ENCODE measurements at places on chromosomes 2 and 18.

DNA sequence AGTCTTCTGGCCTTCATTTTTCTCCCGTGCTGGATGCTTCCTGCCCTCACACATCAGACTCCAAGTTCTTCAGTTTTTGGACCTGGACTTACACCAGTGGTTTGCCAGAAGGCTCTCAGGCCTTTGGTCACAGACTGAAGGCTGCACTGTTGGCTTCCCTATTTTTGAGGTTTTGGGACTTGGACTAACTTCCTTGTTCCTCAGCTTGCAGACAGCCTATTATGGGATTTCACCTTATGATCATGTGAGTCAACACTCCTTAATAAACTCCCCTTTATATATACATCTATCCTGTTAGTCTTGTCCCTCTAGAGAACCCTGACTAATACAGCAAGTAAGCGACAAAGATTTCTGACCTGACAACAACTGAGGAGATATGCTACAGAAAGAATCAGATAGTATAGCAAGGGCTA lies 7.2 kb downstream of the CDC42EP3 start:
- DNase-seq: no peak

GRCh38 chr18:75290737-75291358 lies 80.3 kb downstream of the TSHZ1 start:
- DNase-seq: no peak

GRCh38 chr2:46091004-46091403 lies 206.2 kb upstream of the EPAS1 start:
- no peak for DNase-seq

DNA sequence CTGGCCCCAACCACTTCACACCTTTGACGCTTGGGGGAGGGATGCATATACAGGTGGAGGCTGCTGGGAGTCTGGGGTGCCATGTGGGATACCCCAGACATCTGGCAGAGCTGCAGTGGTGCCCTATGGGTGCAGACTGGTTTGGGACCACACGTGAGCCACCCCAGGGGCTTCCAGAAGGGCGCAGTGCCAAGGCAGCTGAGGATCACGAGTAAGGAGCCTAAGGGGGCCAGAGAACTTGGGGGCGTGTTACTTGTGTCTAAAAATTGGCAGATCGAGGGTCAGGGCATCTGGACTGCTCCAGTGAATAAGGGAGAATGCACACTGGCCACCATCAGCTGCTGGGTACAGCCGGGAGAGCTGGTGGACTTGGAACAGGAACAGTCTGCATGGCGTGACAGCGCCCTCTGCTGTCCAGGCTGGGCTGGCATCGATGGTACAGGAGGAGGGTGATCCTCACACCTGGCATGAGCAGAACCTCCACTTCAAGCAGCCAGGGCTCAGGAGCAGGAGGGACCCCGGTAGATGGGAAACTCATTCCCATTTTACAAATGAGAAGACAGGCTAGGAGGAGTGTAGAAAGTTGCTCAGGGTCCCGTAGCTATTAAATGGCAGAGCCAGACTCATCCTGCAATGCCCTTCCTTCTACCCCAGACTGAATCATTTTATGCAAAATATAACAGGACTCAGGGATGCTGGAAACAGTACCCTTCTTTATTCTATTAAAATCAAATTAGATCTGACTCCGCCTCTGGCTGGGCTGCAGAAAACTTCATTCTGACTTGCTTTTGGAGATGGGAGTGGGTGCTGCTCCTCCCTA lies 60.4 kb downstream of the ATOH8 start:
- peak; percentile 91 for DNase-seq

GRCh38 chr2:98027538-98027937 lies 31.8 kb upstream of the TMEM131 start:
- no peak for DNase-seq

DNA sequence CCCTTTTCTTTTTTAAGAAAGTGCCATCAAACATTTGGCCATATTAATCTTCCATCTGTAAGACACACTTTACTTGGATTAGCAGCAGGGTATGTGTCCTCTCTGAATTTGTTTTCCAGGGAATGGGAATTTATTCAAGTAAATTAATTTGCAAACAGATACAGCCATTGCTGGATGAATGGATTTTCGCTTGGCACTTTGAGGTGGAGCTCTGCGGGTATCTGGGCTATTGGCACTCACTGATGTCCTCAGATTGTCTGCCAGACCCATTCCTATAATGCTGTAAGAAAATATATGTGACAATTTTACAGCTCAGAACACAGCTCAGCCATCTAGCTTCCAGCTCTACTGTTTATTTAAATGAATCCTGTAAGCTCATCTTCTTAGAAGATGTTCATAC lies 201.2 kb upstream of the CDH20 start:
- no peak for DNase-seq

DNA sequence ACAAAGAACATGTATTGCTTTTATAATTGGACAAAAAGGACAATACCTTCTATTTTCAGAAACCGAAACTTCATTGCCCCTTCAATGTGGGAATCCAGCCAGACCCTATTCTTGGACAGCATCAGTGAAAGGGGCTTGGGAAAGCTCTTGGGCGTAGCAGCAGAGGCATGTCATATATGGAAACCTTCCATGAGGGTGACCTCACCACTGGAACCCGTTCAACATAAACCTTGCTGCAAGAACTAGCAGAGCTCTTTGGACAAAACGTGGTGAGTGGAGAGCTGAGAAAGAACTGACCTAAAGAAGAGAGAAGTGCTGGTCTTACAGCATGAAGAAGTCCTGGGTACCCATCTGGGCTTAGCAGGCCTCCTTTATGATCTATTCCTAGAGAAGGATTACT lies 22.7 kb upstream of the ACTG2 start:
- no peak for DNase-seq

DNA sequence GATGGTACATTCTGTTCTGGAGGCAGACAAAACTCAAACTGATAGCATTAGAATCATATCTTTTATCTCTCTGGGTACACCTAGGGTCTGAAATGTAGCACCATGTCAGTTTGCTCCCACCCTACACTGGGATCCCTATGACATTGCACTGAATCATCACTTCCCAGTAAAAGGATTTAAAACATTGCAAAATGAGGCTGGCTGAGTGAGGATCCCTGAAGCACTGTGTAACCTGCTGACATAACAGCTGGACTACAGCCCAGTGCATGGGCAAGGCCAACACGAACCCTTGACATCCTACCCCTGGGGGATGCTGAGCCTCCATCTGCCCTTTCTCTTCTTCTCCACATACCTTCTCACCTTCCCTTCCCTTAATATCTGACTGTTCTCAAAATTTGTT lies 253.2 kb downstream of the TTC32 start:
- DNase-seq: peak; percentile 47

- no peak for DNase-seq
Observed at GRCh38 chr2:37418956-37419355, 74.5 kb downstream of the QPCT start.

DNA sequence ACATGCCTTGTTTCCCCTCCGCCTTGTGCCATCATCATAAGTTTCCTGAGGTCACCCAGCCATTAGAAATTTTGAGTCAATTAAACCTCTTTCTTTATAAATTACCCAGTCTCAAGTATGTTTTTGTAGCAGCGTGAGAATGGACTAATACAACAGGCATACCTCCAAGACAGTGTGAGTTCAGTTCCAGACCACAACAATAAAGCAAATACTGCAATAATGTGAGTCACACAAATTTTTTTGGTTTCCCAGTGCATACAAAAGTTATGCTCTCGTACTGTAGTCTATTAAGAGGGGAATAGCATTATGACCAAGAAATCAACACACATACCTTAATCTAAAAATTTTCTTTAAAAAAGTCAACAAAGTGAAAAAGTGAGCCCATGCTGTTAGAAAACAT lies 217.2 kb downstream of the NR4A2 start:
- DNase-seq: no peak

GRCh38 chr2:72713857-72714256 lies 112.0 kb downstream of the EXOC6B start:
- no peak for DNase-seq

DNA sequence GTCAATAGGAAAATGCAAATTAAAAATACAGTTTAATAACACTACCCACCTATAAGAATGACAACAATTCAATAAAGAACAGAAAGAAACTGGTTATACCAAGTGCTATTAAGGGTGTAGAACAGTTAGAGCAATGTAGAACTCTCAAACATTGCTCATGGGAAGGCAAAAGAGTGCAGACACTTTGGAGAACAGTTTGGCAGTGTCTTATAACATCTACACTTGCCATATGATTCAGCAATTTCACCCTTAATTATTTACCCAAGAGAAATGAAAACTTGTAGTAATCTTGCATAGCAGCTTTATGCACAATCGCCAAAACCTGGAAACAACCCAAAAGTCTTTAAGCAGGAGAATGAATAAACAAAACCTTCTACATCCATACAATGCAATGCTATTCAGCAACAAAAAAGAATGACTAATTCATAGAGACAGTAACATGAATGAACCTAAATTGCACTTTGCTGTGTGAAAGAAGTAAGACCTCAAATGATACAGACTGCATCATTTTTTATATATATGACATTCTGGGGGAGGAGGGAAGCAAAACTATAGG lies 455.2 kb downstream of the THSD7B start:
- no peak for DNase-seq

DNA sequence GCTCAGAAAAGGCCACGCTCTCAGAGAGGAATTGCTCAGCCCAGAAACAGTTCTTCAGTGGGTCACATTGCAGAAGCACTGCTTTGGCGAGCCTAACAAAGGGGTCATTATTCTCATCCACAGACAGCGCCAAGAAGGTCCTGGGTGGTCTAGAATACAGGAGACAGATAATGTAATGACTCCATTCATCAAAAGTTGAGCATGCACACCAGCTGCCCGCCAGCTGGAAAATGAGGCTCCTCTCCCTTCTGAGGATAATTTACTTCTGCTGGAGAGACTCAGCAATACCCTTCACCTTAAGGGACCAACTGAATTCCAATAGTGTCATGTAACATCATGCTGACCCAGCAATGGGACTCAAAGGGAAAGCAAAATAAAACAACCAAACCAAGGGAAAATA lies 79.9 kb downstream of the TRIB2 start:
- no peak for DNase-seq

DNA sequence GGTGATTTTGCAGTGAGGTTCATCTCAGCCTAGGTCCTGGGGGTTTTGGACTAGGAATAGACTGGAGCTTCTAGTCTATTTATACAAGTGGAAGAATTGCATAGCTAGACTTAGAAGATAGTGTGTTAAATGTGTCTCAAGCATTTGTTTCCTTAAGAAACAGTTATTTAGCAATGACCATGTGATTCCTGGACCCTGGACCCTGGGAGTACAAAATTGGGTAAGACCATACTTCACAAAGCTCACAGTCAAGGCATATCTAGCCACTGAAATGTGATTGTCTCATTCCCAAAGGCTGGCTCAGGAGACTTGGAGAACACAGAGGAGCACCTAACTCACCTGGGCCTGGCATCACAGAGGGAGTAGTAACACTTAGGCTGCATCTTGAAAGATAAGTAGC lies 754.5 kb downstream of the SATB2 start:
- DNase-seq: no peak

GRCh38 chr18:67094123-67094522 lies 422.4 kb downstream of the DSEL start:
- DNase-seq: no peak

- no peak for DNase-seq
Observed at GRCh38 chr18:60812921-60813320, 440.3 kb upstream of the MC4R start.

- DNase-seq: no peak
Observed at GRCh38 chr2:111161971-111162370, 41.3 kb downstream of the BCL2L11 start.

- no peak for DNase-seq
Observed at GRCh38 chr18:57063601-57064103, 83.2 kb upstream of the BOD1L2 start.

GRCh38 chr2:110840508-110840907 lies 108.1 kb downstream of the ACOXL start:
- DNase-seq: no peak

- no peak for DNase-seq
Observed at GRCh38 chr2:68475110-68475509, 7.7 kb downstream of the APLF start.

- peak; percentile 13 for DNase-seq
Observed at GRCh38 chr2:108449410-108450130, 564 bp downstream of the GCC2 start.

- DNase-seq: no peak
Observed at GRCh38 chr2:15940661-15941480, 521 bp downstream of the MYCN start.

DNA sequence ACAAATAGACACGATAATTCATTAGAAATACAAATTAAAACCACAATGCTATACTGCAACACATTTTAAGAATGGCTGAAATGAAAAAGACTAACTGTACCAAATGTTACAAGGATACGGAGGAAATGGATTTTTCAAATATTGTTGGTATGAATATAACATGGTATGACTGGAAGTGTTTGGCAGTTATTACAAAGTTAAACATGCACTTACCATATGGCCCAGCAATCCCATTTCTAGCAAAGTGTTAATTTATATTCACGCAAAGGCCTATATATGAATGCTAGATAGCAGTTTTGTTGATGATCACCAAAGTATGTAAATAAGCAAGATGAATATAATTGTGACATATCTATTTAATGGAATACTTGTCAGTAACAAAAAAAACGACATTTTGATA lies 497.8 kb upstream of the FSIP2 start:
- no peak for DNase-seq

DNA sequence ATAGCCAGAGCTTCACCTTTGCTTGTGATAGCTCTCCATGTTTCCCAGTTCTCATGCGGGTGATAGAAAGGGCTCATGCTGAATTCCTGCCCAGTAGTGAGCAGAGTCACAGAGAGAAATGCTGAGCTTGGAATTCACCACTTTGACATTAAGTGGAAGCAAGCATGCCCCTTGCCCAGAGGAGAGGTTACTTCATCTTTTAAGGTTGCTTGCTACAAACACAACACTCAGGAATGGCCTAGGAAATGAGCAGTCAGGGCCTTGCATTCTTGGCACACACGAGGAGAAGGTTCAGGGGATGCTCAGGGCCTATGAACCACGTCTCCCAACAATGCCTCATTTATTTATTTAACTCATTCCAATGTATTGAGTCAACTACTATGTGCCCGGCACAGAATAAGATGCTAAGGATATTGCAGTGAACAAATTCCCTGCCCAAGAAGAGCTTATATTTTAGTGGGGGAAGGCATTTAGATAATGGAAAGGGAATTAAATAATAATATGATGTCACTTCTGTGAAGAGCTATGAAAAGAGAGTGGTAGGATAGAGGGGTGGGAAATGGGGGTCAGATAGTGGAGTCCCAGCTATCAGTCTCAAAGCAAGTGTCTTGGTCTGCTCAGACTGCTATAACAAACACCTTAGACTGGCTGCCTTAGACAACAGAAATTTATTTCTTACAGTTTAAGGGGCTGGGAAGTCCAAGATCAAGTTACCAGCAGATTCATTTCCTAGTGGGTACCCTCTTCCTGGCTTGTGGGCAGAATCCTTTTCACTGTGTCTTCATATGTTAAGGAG lies 42.1 kb downstream of the DDX18 start:
- peak; percentile 84 for DNase-seq

DNA sequence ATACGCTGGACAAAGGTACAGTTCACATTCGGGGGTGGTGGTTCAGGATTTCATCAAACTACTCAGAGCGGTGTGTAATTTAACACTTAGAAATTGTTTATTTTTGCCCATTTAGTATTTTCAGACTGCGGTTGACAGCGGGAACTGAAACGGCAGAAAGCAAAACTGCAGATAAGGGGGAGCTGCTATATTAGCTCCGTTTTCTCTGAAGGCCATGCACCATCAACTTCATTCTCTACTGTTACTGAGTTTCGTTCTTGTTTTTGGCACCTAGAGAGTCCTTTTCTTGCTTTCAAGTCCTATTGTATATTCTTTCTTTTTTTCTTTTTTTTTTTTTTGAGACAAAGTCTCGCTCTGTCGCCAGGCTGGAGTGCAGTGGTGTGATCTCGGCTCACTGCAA lies 121.5 kb upstream of the SP3 start:
- DNase-seq: no peak

Measured in H54 (cell line).